ENCODE measurements at places on chromosomes 3 and 15.

- no peak for DNase-seq
Observed at GRCh38 chr3:73143821-73144237, 82.4 kb downstream of the EBLN2 start.

DNA sequence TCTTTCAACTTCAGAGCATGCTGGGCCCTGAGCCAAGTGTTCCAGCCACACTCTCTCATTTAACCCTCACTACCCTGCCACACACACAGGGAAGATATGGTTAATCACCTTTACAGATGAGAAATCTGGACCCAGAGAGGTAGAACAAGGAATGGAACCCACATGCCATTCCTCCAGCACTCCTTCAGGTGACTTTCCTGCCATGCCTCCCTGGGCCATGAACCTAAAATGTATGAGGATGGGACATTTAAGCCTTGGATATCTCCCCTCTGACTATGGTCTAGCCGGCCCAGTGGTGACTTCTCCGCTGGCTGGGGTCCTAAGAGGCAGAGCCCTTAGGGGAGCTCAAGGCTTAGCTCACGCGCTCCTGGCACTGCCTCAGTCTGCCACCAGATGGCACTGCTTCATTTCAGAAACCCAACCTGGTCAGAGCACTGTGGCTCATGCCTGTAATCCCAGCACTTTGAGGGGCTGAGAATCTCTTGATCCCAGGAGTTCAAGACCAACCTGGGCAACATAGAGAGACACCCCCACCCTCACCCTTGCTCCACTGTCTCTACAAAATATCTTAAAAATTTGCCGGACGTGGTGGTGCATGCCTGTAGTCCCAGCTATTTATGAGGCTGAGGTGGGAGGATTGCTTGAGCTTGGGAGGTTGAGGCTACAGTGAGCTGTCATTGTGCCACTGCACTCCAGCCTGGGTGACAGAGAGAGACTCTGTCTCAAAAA lies 2.2 kb upstream of the DCAF1 start:
- DNase-seq: peak; percentile 78

- no peak for DNase-seq
Observed at GRCh38 chr3:118485693-118486092, 549.0 kb downstream of the IGSF11 start.

DNA sequence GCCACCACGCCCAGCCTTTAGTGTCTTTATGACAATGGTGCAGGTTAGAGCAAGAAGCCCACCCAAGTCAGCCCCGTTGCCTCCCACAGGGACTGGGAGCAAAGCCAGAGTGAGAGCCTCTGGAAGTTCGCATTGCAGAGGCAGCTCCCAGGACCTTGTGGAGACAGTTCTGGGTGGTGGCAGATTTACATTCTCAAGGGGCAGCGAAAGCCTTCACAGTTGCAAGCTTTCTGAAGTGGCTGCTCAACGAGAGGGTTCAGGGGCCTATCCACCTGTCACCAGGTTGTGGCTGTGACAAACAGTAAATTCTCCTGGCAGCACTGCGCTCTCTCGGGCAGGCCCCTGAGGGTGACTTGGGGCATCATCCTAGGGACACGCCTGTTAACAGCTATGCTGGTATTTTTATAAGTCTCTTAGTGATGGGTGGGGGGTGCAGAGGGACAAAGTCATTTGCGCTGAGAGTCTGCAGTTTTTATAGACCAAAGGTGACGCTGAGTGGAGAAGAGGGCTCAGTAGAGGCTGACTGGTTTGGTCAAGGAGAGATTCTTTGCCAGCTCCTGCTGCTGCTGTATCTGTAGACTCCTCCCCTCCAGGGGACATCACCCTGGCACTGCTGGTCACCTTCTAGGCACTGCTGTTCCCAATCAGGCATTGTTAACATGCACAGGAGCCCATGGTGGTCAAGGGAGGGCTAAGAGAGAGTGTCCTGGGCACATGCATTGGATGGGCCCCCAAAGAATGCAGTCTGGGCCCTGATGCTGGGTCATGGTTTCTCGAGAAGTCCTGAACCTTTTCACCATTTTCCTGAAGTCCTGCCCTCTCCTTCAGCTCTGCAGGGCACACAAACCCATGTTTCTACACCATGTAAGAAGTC lies 57.5 kb upstream of the KLF13 start:
- DNase-seq: no peak

DNA sequence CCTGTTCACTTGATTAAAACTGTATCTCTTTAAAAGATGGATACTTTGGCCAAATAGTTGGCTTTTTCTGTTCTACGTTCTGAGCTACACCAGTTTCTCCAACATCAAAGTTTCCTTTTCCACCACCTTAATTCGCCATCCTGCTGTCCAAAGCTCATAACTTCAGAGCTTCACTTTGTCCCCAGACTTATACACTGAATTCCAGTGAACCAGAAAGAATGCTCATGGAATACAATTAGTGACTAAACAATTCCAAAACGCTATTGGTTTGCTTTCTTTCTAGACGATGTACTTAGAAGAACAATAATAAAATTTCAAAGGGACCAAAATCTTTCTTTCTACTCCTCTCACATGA lies 23.2 kb downstream of the GPR15 start:
- no peak for DNase-seq

GRCh38 chr3:34046154-34046553 lies 247.7 kb downstream of the PDCD6IP start:
- no peak for DNase-seq

DNA sequence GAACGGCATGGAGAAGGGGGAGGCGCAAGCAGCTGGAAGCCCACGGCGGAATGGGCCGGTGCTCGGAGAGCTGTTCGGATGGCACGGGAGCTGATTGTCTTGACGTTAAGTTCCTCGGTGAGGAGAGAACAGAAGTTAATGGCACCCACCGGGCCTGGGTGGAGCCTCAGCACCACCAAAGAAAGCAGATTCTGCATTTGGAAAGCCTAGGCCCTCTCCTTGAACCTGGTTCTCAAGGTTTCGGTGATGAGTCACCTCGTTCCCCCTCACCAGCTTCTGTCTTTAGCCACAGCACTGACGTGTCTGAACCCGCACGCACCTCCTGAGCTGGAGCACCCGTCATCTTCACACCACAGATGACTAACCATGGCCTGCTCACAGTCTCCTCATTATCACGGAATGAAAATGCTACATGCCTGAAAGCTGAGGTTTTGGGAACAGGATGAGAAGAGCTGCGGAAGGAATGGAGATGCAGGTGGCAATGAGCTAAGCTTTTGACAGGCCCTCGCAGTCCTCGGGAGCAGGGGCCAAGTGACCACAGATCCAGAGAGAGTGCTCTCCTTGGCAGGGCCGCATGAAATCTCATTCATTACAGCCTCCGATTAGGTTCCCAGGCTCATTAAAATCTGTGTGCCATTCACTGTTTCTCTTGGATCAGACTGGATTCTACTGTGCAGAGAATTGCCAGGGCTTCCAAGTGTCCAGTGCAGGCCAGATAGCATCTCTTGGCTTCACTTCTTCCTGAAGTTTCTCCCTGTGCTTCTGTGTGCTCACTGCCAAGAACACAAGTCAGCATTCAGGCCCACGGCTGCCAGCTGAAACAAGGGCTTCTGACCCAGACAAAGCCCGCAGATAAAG lies 96.3 kb upstream of the DLG1 start:
- peak; percentile 26 for DNase-seq

DNA sequence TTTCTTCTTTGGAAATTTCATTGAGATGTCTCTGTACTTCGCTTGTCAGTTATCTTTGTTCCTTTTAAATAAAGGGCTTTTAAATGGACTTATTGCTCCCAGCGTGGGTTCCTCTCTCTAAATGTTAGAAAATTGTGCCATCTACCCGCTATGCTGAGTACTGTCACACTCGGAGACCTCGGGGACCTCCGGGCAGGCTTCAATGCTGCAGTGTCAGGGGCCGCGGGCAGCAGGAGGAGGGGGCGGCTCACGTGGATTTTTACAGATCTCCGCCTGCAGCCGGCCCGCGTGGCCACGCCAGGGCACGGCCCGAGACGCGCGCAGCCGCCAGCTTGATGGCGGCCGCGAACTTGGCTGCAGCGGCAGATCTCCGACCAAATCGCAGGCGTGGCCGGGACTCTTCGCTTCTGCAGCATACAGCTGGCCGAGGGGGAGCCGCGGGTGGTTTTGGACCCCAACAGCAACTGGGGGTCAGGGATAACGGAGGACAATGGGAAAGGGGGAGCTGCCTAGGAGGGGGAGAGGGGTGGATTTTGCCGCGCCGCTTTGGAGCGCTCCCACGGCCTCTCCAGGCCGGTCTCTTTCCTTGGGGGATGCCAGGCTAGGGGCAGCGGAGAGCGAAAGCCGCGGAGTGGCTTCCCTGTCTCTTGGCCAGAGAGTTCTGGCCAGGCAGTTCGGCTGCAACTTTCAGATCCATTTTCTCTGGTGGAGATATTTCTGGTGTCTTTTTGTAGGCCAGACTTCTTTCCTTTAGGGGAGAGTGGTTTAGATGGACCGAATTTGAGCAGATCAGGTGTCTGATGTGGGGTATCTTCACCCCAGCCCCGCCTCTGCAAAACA lies 15.3 kb downstream of the NR2F2 start:
- DNase-seq: no peak

Measured in activated naive CD8-positive, alpha-beta T cell treated with anti-CD3 and anti-CD28 coated beads for 36 hours (primary cell).